ENCODE measurements at places on chromosomes 12 and 14. TPM values are rescaled to one million over a fixed set of nuclear protein-coding genes. Genes with fewer than 3 reads are reported as not detected.

NUAK1 gene
- polyA plus RNA-seq = 6.5 TPM

DCD gene
- polyA plus RNA-seq = not detected

KRT71 gene
- polyA plus RNA-seq = not detected

CCDC196 gene
- polyA plus RNA-seq = not detected

TSPAN11 gene
- polyA plus RNA-seq = 0.37 TPM

SLC38A4 gene
- 7.5 TPM for polyA plus RNA-seq

SMAGP gene
- polyA plus RNA-seq = 38.2 TPM

COX8C gene
- polyA plus RNA-seq = not detected

TMEM119 gene
- 67.0 TPM for polyA plus RNA-seq

RPS6KL1 gene
- 0.37 TPM for polyA plus RNA-seq

KLHL33 gene
- polyA plus RNA-seq = 0.06 TPM

ACACB gene
- polyA plus RNA-seq = 3.2 TPM

MDM1 gene
- polyA plus RNA-seq = 13.5 TPM

DPY19L2 gene
- polyA plus RNA-seq = 7.8 TPM

APOF gene
- polyA plus RNA-seq = not detected

STXBP6 gene
- 0.16 TPM for polyA plus RNA-seq

IRAK4 gene
- 29.4 TPM for polyA plus RNA-seq

KCNC2 gene
- not detected for polyA plus RNA-seq

NPFF gene
- polyA plus RNA-seq = not detected

HRK gene
- polyA plus RNA-seq = not detected

PPP2R5E gene
- polyA plus RNA-seq = 20.3 TPM

LMNTD1 gene
- 0.57 TPM for polyA plus RNA-seq

RDH12 gene
- not detected for polyA plus RNA-seq

TMEM229B gene
- 0.07 TPM for polyA plus RNA-seq

Data from AG04450 (cell line).